ENCODE measurements at places on chromosomes 12 and 14.

GRCh38 chr12:34303091-34303870 is 281.0 kb downstream of the ALG10 start:
- DNase-seq = no peak

DNA sequence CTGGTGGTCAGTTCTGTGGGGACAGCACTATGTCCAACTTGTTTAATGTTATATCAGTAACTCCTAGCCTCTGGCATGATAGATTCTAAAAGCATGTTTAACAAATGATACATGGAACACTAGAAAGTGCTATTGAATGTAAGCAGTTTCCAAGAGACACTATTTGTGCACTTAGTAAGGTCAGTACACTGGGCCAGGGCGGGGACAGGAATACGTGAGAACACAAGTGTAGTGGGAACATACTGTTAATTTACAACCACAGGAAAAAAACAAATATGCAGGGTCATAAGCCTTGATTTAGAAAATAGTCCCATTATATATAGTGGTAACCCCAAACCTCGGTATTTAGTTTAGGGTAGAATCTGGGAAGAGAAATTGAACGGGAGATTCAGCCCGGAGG is 88.9 kb upstream of the SLC38A2 start:
- DNase-seq = no peak

DNA sequence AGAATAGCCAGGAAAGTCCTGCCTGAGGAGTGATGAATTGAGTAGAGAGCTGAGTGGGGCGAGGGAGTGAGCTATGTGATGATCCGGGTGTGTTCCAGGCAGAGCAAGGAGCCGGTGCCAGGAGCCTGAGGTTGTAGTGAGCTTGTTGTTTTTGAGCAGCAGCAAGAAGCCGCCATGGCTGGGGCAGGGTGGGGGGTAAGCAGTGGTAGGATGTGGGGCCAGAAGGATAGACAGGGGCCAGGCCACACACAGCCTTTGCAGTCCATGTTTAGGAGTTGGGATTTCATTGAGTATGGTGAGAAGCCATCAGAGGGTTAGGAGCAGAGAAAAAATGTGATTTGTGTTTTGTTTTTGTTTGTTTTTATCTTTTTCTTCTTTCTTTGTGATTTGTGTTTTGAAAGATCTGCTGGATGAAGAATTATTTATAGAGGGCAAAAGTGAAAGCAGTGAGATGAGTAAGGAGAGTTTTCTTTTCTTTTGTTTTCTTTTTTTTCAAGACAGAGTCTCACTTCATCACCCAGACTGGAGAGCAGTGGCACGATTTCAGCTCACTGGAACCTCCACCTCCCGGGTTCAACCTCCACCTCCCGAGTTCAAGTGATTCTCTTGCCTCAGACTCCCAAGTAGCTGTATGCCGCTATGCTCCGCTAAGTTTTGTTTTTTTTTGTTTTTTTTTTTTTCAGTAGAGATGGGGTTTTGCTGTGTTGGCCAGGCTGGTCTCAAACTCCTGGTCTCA is 92.3 kb upstream of the BCAT1 start:
- DNase-seq = no peak

- no peak for DNase-seq
Observed at GRCh38 chr14:77570706-77571268, 45.6 kb downstream of the SPTLC2 start.

DNA sequence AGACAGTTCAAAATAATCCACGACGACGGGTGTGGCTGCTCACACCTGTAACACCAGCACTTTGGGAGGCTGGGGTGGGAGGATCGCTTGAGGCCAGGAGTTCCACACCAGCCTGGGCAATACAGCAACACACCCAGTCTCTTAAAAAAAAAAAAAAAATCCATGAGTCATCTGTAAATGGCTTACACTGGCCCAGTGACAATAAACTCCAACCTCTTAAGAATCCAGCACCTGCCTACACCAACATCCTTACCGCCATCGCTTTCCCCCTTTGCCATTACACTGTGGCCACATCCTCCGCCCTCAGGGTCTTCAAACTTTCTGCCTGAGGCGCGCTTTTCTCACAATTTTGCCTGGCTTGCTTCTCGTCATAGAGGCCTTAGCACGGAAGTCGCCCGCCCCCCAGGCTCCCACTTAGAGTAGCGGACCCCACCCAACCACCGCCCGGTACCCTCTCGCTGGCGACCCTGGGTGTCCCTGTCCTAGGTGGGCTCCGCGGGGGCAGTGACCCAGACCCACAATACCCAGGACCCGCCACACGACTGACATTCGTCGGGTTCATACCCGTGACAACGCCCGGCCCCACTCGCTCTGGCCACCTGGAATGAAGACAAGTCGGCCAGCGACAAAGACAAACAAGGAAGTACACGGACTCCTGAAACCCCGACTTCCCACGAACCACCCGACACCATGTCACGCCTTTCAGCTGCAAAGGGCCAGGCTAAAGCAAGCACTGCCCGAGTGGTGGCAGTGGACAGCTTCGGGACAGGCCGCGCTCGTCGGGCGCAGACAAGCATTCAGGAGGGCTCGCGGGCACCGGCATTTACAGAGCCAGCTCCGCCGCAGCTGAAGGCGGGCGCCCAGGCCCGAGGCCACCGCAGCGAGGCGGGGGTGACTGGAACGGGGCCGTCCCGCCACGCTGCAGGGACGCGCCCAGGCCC is 636 bp downstream of the GOLGA3 start:
- no peak for DNase-seq

DNA sequence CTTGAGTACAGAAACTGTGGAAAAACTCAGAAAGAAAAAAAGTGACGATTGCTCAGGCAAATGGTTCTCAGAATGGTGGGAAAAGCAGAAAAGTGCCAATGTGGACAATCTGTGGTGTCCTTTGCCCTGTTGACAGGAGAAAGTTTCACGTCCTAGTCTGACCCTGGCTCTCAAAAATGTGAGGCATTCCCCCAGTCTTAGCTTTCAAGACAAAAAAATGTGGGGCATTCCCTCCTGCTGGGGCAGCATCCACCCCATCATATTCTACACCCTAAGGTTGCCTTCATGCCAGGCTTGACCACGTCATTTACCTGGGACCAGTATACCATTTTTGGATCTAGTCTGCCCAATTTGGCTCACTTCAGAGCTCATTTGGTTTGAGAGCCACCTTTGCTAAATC is 20.7 kb upstream of the ANAPC7 start:
- no peak for DNase-seq

- DNase-seq = no peak
Observed at GRCh38 chr12:118332511-118332910, 40.2 kb downstream of the TAOK3 start.
